ENCODE measurements at places on chromosomes 13 and 19. TPM values are rescaled to one million over a fixed set of nuclear protein-coding genes. Genes with fewer than 3 reads are reported as not detected.

The CCL25 gene
- not detected for total RNA-seq

The SWSAP1 gene
- total RNA-seq = 1.1 TPM

The ZNF709 gene
- 2.2 TPM for total RNA-seq

GRCh38 chr13:94712287-94712811 lies at the start of gene SOX21:
Gene SOX21, minus strand, starts transcription at chr13:94712545. Its CDS starts 496 bp downstream, at chr13:94712049.
- no peak for DNase-seq

- DNase-seq = no peak
Measured at GRCh38 chr13:24452044-24452443, 60.5 kb downstream of the PARP4 start.

GRCh38 chr13:74977498-74977897 lies 504.5 kb downstream of the TBC1D4 start:
- DNase-seq = no peak

Measured in omental fat pad (tissue), 4 donors.